ENCODE measurements at places on chromosomes 6 and 20. TPM values are rescaled to one million over a fixed set of nuclear protein-coding genes. Genes with fewer than 3 reads are reported as not detected.
A peak's percentile ranks its signal among the peaks of the same experiment; 100 is the strongest.

DNA sequence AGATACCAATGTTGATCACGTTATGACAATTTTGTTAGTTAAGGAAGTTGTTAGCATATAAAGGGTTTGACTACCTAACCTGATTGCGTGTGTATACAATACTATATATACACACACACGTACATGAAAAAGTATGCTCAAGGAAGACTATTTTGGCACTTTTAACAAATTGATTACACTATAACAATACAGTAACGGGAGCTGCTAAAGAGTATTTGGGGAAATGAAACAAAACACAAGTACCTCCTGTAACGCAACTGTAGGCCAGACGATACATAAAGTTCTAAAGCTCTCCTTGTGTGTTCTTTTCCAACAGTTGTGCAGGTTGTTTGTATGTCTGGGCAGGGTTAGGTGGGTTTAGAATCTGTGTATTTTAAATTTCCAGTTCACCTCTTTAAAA lies 98.7 kb downstream of the PLEKHG1 start:
- no peak for DNase-seq

DNA sequence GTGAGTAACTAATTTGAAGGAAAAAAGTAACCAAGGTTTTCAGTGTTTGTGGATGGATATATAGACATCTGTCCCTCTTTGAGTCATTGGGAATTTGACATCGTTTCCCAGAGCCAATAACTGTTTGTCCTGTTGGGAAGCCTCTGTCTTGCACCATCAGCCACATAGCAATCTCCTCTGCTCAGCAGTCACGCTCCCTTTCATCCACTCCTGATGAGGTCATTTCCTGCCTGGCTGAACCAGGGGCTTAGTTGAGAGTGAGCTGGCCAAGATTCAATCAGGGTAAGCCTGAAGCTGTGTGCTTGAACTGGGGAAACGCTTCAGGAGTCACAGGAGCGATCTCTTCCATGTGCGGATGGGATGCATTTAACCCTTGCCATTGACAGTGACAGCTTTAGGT lies 121.5 kb upstream of the FOXQ1 start:
- no peak for DNase-seq

- DNase-seq, result peak; percentile 53
Measured at GRCh38 chr20:36861875-36862801, 13.8 kb upstream of the TLDC2 start.

DNA sequence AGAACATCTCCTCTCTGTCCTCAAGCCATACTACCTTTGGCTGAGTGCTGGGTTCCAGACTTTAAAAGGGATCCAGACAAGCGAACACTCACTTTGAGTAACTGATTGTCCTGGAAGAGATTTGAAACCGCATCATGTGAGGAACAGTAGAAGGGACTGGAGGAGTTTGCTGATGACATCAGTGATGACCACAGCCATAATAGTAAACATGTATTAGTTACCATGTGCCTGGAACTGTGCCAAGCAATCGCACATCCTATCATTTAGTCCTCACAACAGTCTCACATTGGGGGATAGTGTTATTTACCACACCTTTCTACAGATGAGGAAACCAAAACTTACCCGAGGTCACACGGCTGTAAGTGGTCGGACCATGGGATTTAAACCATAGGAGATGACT lies 39.8 kb downstream of the ARMC2 start:
- DNase-seq, result no peak

GRCh38 chr6:94272327-94272726 lies 853.0 kb upstream of the EPHA7 start:
- no peak for DNase-seq

DHX16 gene
- 23.9 TPM for total RNA-seq

DNA sequence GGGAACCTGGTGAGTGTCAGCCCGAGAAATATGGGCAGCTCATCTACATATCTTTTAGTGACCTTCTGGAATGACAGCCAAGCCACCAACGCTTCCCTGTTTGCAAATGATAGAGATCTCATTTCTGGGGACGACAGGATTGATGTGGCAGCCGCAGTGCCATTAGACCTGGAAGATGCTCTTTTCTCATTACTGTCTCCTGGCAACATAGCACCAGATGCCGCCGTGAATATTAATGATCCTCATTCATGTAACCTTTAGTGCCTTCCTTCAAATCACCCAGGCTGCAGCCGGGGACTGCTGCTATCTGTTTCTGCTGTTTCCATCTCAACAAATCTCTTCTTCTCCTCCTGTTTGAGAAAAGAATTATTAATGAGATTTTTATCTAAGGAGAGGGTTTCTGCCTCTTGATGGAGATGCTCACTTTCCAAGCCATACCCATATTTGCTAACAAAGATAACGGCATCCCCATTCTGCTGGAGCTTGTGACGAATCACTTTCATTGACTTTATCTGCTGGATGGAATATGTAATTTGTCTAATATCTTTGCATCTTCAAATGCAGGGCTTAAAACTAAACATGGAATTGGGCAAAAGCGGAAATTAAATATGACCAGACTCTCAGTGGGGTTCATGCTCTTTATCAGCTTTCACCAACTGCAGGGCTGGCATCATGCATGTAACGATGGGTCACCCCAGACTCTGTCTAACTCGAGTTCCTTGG lies 74.8 kb upstream of the KIF16B start:
- DNase-seq, result no peak

VGLL2 gene
- not detected for total RNA-seq

C6orf163 gene
- total RNA-seq, result 0.79 TPM

SLC22A1 gene
- total RNA-seq, result 0.79 TPM

RFX6 gene
- not detected for total RNA-seq

DNA sequence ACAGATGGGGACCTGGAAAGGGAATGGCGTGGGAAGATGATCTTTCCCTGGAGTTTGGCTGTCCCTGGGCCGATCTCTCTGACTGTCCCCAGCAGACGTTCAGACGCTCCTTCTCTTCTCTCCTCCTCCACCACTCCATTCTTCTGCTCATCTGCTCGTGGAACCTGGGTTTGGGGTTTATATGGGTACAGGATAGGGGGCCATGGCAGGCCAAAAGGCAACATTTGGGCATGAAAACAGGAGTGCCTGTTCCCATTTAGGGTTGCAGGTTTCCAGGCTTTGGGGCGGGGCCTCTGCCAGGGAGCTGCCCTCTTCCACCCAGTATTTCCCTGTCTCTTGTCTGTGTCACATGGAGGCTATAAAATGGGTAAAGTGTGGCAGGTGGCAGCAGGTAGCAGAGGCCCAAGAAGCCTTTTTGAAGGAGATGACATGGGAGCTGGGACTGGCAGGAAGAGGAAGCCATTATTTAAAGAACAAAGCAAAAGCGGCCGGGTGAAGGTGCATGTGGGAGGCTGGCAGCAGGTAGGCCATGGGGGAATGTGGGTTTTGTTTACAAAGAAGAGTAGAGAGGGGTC lies 203.7 kb downstream of the BMP7 start:
- no peak for DNase-seq

- no peak for DNase-seq
Measured at GRCh38 chr6:8014947-8015346, 49.2 kb downstream of the BLOC1S5 start.

DNA sequence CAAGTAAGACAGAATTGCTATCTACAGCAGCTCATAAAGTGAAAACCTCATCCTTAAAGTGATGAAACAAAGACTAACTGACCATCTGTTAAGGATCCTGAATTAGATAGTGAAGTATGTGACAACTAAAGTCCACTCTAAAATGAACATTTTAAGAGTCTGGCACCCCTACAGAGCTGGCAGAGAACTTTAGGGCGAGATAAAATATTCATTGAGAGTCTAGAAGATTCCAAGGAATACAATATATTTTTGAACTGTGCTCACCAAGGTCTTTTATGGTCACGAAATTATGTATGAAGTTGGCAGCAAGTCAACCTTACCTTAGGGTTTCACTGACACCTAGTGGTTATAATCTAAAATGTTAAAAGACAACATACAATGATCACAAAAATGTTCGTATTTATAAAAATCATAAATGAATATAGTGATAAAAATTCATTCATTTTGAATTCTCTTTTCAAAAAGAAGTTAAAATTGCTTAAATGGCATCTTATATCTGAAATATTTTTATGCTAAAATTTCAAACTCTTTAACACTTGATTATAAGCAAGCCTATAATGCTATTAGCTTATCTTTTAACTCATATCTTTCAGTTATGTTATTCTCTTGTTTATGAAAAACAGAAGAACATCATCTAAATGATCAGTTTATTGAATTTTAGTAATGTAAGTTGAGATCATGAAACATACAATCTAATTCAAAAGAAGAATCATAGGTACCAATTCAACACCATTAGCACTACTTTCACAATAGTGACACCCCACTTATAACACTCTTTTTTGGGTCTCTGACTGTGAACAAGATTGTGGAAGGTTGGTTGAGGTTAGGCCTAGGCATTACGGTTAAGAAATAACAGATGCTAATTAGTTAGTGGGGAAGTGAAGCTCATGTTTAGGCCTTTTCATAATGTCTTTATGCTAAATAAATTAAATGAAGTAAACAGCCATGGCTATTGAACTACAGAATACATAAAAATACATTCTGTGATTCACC lies 27.5 kb downstream of the RSPH3 start:
- no peak for DNase-seq

DNA sequence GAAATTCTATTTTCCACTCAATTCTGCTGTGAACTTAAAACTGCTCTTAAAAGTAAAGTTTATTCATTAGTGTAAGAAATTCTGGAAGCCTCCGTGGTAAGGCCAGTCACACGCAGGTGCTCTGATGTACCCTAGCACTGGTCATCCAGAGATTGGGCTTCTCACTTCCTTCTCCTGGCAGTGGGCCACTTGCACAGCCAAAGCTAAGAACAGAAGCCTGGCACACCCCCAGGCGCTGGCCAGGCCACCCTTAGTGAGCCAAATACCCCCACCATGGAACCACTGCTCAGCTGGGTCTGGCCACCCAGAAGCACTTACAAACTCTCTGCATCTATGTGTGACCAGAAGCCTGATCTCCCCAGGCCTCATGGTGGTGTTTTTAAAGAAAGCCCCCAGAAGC lies 35.3 kb upstream of the ARFGEF2 start:
- no peak for DNase-seq

FAM83B gene
- total RNA-seq, result 0.50 TPM

C20orf202 gene
- 0.14 TPM for total RNA-seq
